ENCODE measurements at places on chromosomes 6 and 20. TPM values are rescaled to one million over a fixed set of nuclear protein-coding genes. Genes with fewer than 3 reads are reported as not detected.

- H3K27me3 ChIP-seq = no peaks in the 10 kb centered on the region
- no peak overlapping the region for H3K27ac ChIP-seq
- H3K4me1 ChIP-seq = peaks cover 32% of the 10 kb centered on the region
Measured at GRCh38 chr6:135008072-135008940, 46.3 kb downstream of the HBS1L start.

DNA sequence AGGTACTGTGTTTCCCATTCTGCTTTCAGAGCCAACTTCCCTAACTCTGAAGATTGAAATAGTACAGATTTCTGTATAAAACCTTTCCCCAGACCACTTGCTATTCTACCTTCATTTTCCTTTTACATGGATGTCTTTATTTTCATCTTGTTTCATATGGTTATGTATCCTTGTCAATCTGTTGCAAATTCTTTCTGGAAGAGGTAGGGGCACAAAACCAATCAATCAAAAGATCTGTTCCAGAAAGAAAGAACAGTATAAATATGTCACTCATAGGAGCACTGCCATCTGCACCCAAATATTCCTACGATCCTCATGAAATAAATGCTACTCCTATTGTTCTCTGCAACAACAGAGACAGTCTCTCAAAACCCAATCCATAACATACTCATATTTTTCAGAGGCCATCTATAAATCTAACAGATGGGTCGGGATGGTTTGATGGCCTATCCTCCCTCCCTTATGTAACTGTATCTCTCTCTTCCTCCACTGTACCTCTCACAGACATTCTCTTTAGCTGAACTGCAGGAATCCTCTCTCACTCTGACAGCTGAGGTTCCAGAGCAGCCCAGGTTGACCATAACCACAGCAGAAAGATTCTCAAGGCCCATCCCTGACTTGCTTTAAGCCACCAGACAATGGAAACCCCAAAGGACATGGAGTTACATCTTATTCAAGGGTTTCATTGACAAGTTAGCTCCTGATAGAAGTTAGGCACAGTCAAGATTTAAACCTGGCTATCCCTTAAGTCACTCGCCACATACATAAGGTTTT is 112.8 kb downstream of the ZMYND8 start:
- DNase-seq = no peak
- no peaks in the 10 kb centered on the region for H3K4me1 ChIP-seq
- no peak overlapping the region for H3K4me3 ChIP-seq
- H3K36me3 ChIP-seq = peaks cover 51% of the 10 kb centered on the region
- H3K27ac ChIP-seq = peak overlapping the region; percentile 62

DNA sequence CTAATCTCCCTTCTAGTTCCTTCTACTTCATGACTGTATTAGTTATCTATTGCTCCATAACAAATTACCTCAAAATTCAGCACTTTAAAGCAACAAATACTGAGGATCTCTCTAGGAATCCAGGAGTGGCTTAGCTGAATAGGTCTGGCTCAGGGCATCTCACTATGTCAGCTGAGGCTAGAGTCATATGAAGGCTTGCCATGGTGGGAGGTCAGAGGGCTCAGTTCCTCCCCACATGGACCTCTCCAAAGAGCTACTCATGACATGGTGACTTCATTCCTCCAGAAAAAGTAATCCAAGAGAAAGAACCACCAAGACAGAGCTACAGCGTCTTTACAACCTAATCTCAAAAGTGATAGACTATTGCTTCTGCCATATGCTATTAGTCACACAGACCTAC is 70.2 kb upstream of the PRND start:
- H3K36me3 ChIP-seq = no peaks in the 10 kb centered on the region
- no peak overlapping the region for H3K4me3 ChIP-seq
- H3K27me3 ChIP-seq = peaks cover 30% of the 10 kb centered on the region
- no peak for DNase-seq
- no peak overlapping the region for H3K27ac ChIP-seq

GRCh38 chr20:9300080-9300479 is 214.3 kb upstream of the LAMP5 start:
- H3K36me3 ChIP-seq = no peaks in the 10 kb centered on the region
- H3K27me3 ChIP-seq = no peaks in the 10 kb centered on the region
- DNase-seq = no peak

ANGPT4 gene
- total RNA-seq = not detected

ZSCAN23 gene
- total RNA-seq = 0.79 TPM

DNA sequence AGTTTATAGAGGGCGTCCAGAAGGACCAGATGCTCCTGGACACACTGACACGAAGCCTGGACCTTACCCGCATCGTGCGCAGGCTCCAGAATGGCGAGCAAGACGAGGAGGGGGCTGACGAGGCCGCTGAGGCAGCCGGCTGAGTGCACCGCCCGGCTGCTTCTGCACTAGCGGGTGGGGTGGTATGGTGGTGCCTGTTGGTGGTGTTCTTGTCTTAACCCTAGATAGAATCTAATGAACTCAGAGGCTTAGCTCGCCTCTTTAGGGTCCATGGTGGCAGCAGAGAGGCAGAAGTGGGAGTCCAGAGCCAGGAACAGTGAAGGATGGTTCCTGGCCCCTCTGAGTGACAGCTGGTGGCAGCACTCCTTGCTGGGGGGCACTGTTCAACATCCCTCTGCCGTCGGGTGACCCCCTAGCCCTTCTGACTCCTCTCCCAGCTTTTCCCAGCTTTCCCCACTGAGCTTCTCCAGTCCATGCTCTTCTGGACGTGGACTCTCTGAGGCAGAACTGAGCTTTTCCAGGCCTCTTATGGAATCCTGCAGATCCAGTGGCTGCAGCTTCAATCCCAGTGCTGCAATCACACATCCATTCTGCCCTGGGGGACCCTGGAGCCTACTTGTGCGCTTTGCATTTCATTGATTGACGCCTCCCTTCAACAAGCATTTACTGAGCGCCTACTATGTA is 6.2 kb downstream of the GUCA1A start:
- H3K4me3 ChIP-seq = no peak overlapping the region
- DNase-seq = no peak
- H3K36me3 ChIP-seq = no peaks in the 10 kb centered on the region
- H3K27ac ChIP-seq = no peak overlapping the region
- H3K27me3 ChIP-seq = peaks cover 2% of the 10 kb centered on the region
- H3K4me1 ChIP-seq = peaks cover 2% of the 10 kb centered on the region
